ENCODE measurements at places on chromosomes 1 and 21.

GRCh38 chr1:27872059-27872801 is at the start of gene THEMIS2:
Gene THEMIS2, plus strand, starts transcription at chr1:27872544. Its CDS starts 28 bp downstream, at chr1:27872572.
- no peak for DNase-seq

DNA sequence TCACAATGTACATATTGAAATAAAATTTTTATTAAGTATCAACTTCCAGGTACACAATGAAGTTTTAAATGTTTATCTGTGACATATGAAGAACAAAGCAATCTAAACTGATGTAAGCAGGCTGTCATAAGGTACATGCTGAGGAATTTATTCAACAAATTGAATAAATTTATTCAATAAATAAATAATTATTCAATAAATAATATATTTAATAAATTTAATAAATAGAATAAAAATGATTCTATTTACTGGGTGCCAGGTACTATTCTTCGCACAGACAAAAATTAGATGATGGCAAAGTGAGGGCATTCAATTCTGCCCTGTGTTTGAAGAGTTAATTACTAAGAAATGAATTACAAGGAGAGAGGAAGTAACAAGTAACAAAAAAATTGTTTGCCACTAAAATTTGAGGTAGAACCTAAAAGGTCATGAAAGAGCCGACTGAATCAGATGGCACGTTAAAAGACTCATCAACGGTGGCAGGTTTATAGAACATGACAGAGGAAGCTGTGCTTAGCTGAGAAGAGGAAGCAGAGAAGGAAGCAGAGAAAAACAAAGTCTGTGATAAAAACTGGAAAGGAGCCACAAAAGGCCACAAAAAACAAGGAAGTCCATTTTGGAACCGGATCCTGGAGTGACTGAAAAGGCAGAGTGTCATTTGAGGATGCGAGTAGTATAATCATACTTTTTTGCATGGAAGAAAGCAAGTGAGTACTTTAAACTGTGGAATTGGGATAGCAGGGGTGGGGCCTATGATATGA is 2.2 kb upstream of the USP24 start:
- DNase-seq: no peak

GRCh38 chr1:60292140-60292539 is 218.6 kb upstream of the C1orf87 start:
- DNase-seq: no peak

DNA sequence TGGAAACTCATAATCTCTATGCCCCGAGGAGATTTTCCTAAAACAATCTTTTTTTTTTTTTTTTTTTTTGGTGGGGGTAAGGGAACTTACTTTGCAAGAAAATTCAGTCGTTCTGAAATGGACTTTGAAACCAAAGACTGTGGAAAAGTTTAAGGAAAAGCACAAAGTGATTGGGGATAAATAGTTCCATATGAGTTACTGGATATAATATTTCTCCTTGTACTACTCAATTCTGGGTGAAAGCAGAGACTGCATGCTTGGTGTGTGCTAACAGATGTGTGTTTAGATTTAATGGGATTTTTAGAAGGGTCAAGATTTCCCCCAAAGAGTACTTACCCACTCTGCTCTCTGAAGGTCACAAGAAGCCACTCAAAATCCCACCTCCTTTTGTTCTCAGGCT is 204.9 kb upstream of the USP24 start:
- DNase-seq: no peak

DNA sequence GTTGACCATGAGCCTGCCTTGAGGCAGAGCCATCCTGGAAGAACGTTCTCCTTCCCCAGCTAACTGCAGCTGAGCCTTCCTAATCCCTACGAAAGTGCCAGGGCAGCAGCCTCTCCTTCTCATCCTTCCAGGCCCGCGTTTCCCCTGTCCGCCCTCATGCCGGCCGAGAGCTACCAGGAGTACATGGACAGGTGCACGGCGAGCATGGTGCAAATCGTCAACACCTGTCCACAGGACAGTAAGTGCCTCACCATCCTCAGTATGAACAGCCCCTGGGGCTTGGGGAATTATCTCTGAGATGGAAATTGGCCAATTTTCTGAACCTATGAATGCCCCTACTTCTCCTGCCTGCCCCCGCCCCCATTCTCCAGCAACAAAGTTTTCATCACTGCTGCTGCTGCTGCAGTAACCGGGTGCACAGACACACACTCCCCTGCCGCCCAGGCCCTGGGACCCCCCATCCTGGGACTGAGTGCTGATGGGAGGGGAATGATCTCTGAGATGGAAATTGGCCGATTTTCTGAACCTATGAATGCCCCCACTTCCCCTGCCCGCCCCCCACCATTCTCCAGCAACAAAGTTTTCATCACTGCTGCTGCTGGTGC is 39.6 kb downstream of the UBASH3A start:
- no peak for DNase-seq

Measured in left kidney (tissue), 8 donors.